ENCODE measurements at places on chromosomes 2 and 18.

- DNase-seq: no peak
Observed at GRCh38 chr18:77772177-77772576, 522.5 kb downstream of the GALR1 start.

- DNase-seq: no peak
Observed at GRCh38 chr18:78891185-78891762, 88.3 kb upstream of the SALL3 start.

- DNase-seq: peak; percentile 96
Observed at GRCh38 chr2:145692971-145693478, 1173.1 kb upstream of the ZEB2 start.

DNA sequence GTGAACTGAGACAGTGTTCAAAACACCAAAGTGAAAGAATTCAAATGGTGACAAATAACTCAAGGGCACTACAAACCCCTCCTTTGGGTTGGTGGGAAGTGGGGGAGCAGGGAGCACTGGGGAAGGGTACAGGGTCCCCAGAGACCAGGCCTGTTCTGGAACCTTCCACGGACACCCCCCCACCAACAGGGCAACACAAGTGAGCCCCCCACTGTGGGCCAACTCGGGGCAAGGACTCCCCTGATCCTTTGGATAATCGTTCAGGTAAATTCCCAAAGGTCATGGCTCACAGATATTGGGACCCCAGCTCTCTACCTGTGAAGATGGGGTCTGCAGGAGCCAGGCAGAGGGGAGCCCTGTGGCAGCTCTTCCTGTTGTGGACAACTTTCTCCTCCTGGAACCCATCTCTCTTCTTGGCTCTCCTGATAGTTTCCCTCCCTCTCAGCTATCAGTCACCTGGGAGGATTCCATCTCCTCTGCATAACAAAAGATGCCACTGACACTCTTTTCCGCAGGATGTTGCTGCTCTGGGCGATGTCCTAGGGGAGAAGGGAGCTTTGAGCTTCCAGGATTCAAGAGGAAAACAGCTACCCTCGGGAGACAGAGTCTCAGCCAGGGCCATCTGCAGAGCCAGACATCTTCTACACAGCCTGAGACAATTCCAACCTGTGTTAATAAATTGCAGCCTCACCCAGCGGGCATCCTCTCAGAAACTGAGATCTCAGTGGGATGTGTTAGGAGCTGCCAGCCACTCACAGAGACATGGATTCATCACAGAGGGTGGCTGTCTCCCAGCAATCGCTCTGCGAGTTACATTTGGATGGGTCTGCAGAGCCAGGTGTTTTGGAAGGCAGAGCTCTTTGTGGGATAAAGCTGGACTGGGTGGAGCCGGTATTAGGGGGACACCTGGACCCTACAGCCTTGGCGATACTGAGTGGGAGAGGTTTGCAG is 35.4 kb downstream of the MBP start:
- no peak for DNase-seq

- peak; percentile 32 for DNase-seq
Observed at GRCh38 chr18:811892-812375, at the start of gene YES1. Gene YES1 (minus strand): TSS chr18:812242. CDS start chr18:756827, 55,415 bp downstream.

DNA sequence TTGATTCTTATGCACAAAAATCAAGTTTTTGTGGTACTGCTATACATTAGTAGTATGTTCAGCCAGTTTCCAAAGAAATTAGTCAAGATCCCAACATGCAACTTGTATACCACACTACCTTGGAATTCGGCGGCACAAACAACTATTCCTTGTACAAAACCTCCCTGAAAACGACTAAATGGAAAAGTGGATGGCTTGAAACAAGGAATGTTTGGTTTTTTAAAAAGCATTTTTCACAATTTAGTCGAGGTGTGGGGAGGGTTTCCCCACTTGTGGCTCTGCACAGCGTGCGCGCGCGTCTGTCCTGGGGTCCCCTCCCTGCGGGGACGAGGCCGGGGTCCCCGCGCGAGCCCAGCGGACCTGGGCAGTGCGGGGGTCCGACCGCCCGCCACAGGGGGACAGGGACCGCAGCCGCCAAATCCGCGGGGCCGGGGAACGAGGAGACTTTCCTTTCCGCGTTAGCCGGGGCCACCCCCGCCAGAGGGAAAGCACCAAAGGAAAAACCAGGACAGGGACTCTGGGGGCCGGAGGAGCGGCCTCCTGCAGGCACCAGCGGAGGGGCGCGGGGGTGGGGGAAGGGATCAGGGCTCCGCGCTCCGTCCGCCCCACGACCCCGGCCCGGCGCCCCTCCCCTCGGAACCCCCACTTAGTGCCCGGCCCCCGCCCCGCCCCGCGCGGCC is 534 bp upstream of the SOCS6 start:
- no peak for DNase-seq

- no peak for DNase-seq
Observed at GRCh38 chr2:28639836-28640235, 111.8 kb upstream of the PPP1CB start.

DNA sequence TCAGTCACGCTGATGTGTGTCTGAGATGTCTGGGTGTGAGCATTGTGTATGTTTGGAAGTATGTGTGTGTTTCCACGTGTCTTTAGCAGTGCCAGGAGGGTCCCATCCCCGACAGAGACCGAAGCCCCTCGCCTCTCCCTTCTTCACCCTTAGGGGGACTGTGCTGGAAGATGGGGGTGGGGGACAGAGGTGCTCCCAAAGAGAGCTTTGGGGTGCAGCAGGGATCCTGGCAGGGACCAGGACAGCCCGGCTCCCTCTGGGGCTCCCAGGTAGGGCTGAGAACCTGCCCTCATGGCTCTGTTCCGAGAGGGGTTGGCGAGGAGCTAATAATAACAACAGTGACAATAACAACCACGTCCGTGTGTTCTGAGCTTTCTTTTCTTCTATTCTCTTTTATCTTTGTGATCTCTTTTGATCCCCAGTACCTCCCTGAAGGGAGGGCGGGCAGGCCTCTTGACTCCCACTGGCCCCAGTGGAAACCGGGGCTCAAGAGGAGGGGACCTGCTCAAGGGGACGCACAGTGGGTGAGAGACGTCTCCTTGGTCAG is 57.6 kb downstream of the SMAD7 start:
- no peak for DNase-seq

GRCh38 chr2:241228081-241228859 is 39.8 kb downstream of the ANO7 start:
- no peak for DNase-seq

- peak; percentile 70 for DNase-seq
Observed at GRCh38 chr2:207474863-207475485, 54.8 kb upstream of the CREB1 start.

- no peak for DNase-seq
Observed at GRCh38 chr2:126662621-126663020, 6.7 kb downstream of the GYPC start.

Data from AML-193 (cell line).